ENCODE measurements at places on chromosomes 7 and 10. TPM values are rescaled to one million over a fixed set of nuclear protein-coding genes. Genes with fewer than 3 reads are reported as not detected.

DNA sequence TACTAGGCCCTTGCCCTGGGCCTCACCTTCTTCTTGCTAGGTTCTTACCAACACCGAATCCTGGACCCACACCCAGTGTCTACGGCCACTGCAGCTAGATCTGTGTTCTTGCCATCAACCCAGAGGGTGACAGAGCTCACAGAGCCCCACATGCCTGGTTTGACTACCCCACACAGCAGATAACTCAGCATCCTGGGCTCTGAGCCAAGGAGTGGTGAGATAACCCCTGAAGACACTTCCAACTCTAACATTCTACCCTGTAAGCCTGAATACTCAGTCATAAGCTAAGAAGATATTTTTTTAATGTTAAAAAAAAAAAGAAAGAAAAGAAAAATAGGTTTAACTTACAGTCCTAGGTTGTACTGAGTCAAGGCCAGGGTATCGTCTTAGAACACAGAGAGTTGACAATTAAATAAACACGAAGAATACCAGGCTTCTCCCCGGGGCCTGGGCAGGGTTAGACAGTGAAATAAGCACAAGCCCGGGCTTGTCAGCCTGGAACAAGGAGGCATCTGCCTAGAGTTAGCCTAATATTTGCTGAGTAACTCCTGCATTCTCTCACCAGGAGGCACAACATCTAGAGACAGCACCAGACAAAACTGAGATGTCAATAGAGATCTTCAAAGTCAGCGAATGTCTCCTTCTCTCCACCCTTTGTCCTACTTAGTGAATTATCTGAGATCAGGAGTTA is 556.5 kb upstream of the LRRN3 start:
- DNase-seq, result peak; percentile 53

DNA sequence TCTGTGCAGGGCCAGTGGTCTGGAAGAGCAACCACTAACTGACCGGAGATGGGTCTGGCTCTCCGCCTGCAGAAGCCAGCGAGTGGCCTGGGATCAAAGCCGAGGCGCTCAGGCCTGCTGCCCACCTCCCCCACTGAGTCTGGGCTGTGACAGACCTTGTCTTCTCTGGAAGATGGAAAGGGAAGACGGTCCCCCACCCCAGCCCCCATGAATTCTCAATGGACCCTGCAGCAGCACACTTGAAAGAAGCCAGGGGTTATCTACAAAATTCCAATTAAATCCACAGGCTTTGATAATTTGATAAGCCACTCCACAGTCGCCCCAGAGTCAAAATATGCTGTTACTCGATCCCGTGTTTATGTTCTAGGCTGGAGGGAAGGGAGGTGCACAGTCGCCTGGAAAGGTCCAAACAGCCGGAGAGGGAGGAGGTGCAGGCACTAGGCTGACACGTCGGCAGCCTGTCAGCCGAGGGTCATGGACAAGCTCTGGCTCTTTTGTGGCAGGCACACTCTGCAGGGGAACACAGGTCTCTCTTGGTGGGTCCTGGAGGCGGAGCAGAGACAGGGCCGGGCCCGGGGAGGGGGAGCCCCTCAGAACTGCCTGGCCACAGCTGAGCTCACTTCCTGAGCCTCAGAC is 134.9 kb downstream of the SH3PXD2A start:
- DNase-seq, result no peak

- DNase-seq, result no peak
Measured at GRCh38 chr7:112940314-112940732, 146.3 kb downstream of the GPR85 start.

DNA sequence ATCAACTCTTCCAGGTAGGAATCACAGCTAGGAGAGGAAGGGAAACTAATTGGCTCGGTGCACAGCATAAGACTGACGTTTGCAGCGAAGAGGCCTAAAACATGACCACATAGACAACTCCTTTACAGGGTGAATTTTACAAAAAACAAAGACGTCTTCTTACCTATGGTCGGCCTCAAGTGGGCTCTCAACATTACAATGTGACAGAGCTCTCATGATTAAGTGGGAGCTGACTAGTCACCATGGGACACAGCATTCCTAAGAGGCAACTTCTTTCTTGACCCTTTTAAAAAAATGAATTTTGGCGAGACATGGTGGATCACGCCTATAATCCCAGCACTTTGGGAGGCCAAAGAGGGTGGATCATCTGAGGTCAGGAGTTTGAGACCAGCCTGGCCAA is 4.6 kb downstream of the PDIA4 start:
- no peak for DNase-seq

DNA sequence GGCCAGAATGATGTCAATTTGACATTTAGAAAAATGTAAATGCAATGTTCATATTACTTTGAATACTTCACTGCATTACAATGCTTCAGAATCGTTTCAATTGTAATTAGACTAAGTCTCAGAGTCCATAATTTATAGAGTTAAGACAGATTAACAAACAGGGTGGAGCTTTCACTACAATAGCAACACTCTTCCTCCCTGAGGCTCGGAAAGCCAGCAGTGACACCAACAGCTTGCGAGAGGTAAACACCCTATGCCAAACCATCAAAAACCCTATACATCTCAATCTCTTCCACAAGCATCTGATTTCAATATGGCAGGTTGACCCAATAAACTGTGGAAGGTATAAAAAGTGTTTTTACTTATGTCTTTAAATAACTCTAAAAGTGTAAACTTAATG is 72.2 kb downstream of the DOCK4 start:
- no peak for DNase-seq

- peak; percentile 40 for DNase-seq
Measured at GRCh38 chr10:101566333-101567164, 21.5 kb downstream of the POLL start.

GRCh38 chr10:130194194-130194990 is 58.2 kb downstream of the GLRX3 start:
- DNase-seq, result no peak

DNA sequence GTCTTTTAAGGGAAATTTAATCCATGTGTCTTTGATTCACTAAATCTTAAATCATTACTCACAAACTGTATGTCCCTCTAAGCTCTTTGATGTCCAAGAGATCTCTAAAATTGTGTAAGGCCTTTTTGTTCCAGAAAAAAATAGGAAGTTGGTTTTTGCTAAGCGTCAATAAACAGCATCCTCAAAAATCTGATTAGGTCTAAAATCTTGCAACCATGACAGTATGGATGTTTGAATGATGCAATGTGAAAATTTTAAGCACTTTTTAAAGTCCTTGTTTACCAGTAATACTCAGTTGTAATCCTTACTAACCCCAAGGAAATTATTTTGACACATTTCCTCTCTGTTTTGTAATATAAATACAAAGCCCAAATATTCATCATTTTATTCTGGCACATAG is 6.8 kb downstream of the MET start:
- no peak for DNase-seq

DNA sequence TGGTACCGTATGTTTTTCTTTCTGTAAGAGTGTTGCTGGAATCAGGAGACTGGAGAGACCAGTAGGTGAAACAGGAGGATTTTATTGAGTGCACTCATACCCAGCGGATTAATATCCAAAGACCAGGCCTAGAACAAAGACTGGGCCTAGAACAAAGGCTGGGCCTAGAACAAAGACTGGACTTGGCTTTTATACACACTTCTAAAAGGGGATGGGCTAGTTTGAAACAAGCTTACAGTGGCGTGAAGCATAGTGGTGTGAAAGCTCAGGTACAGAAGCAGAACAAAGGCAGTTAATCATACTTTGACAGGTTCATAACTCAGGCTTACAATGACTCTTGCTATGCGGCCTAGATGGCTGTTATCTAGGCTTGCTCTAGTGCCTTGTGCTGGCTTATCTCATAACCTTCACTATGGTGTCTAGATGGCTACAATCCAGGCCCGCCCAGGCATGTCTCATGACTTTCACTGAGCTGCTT is 67.7 kb downstream of the TRIM24 start:
- no peak for DNase-seq

- no peak for DNase-seq
Measured at GRCh38 chr10:46297406-46298204, 10.8 kb downstream of the ANTXRL start.

DNA sequence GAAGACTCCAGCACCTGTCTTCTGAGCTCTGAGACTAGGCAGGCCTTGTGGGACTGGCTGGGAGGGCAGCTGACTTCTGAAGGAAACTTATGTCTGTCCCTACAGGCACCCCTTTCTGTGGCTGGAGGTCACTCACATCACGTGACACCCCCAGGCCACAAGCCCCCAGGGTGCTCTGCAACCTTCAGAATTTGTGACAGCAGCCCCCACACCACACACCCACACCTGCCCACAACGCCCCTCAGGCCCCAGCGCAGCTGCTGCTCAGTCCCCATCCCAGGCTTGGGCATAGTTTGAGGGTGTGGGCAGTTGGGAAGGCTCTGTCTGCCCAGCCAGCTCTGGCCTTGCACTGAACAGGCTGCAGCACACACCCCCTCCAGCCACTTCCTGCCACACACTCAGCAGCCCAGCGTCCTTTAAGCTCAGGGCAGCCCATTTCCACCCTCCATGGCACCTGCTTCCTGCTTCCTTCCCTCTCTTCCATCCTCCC is 80.0 kb upstream of the UNC5B start:
- DNase-seq, result no peak

GRCh38 chr7:65731562-65732035 is 141.3 kb upstream of the VKORC1L1 start:
- peak; percentile 8 for DNase-seq

- no peak for DNase-seq
Measured at GRCh38 chr10:49747303-49747646, 14.8 kb downstream of the OGDHL start.

DNA sequence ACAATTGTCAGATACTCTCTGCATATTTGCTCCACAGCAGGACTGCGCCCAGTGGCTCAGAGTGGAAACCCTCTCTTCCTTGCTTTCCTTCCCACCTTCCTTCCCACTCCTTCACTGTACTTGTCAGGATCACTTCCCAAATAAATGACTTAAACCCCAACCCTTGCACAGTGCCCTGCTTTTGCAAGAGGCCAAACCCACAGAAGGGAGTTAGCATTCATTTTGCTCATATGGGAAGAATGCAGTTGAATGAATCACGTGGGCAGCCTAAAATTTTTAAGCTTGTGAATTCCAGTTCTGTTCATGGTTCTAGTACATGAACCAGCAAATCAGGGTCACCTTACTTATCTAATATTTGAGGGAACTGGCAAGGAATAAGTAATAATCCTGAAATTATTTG is 47.7 kb upstream of the SFMBT2 start:
- DNase-seq, result peak; percentile 58

DNA sequence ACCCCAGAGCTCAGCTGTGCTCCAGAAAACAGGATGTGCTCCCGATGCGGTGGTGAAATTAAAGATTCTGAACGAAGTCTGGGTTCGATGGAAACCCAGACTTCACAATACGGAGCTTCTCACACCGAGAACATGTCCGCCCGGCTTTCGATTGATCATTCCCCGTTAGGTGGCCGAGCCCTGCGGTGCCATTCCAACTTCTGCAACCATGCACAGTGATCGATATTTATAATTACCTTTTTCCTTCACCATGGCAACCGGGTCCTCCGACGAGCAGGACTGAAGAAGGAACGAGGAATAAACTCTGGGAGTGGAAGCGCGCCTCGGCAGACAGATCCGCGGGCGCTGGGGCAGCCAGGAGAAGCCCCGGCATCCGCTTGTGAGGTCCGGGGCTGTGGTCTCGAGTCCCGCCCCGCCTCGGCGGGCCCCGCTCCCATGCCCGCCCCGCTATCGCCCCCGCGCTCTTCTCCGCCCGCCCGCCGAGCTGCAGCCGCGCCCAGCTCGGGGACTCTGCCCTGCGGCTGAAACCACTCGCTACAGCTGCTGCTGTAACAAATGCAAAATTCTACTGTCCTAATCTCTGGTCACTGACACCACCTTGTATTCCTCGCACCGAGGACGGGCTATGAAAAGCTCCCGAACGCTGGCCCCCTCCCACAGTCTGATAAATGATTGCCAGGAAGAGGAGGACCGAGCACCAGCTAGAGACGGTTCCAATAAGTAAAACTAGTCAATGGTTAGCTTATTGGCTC is 26.2 kb downstream of the ABLIM1 start:
- DNase-seq, result peak; percentile 69

GRCh38 chr10:87931836-87932230 is 68.4 kb downstream of the PTEN start:
- peak; percentile 67 for DNase-seq

GRCh38 chr10:31697271-31698180 is 231.1 kb downstream of the ARHGAP12 start:
- DNase-seq, result peak; percentile 95

- DNase-seq, result no peak
Measured at GRCh38 chr10:77854115-77854514, 72.4 kb downstream of the DLG5 start.

- DNase-seq, result no peak
Measured at GRCh38 chr10:123912466-123912865, 20.9 kb upstream of the CPXM2 start.

GRCh38 chr7:113314594-113314993 is 196.2 kb upstream of the SMIM30 start:
- DNase-seq, result no peak

DNA sequence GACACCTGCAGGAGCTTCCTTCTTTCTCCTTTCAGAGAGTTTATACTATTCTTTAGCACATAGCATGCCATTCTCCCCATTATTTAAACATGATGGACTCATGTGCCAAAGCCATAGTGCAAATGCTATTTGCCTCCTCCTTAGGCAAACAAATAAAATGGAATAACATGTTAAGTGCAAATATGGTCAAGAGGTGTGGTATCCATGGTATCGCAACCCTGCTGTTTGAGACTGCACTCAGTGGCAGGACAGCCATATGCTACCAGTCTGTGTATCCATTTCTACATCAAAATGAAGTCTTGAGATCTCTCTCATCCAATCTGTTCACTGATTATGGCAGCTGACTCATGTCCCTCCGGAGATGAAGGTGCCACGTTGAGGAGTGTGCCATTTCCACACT is 22.8 kb downstream of the HEPACAM2 start:
- no peak for DNase-seq

- no peak for DNase-seq
Measured at GRCh38 chr10:92688573-92688926, 1.2 kb upstream of the HHEX start.

GRCh38 chr7:90119178-90119971 is 34.9 kb upstream of the STEAP1 start:
- peak; percentile 44 for DNase-seq

The OR9A2 gene
- not detected for polyA plus RNA-seq

The MSS51 gene
- polyA plus RNA-seq, result 0.28 TPM

The GIMAP4 gene
- not detected for polyA plus RNA-seq

The AUTS2 gene
- 4.4 TPM for polyA plus RNA-seq

The TRIM24 gene
- polyA plus RNA-seq, result 3.4 TPM

The SLC13A1 gene
- not detected for polyA plus RNA-seq

The CTAGE4 gene
- 1.0 TPM for polyA plus RNA-seq

The SYPL1 gene
- 105 TPM for polyA plus RNA-seq

The RASSF4 gene
- polyA plus RNA-seq, result 2.3 TPM

The PNLIP gene
- not detected for polyA plus RNA-seq

The ADAM12 gene
- 58.4 TPM for polyA plus RNA-seq
